Activated CD4-positive, alpha-beta T cell treated with anti-CD3 and anti-CD28 coated beads, Interleukin-2, Interleukin-6, amounts not matched to agents 100 ng/mL and 50 ng/mL, durations not matched to agents 16 hours and 8 hours (primary cell): ENCODE measurements at places on chromosomes 5 and 9.
A peak's percentile ranks its signal among the peaks of the same experiment; 100 is the strongest.

GRCh38 chr5:78221964-78222451 is 72.5 kb downstream of the AP3B1 start:
- DNase-seq, result peak; percentile 7

GRCh38 chr9:136115641-136116359 is 2.9 kb downstream of the TMEM250 start:
- no peak for DNase-seq

GRCh38 chr5:59039296-59040023 is 456.6 kb downstream of the RAB3C start:
- DNase-seq, result peak; percentile 94

DNA sequence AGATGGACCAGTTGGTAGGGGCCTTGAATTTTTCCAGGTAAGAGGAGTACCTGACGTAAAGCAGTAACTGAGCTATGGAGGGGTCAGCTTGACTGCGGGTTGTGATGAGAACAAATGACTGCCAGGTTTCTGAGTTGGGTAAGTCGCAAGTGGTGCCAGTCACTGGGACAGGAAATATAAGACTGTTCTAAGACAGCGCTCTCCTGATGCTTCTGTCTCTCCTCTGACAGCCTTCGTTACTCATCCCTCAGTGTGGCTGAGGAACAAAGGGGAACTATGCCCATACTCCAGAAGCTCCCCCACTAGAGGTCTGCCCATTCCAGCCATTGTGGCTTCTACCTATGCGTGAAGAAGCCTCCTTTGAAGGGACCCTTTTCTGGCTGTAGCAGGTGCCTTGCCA is 13.3 kb downstream of the CAVIN4 start:
- no peak for DNase-seq

DNA sequence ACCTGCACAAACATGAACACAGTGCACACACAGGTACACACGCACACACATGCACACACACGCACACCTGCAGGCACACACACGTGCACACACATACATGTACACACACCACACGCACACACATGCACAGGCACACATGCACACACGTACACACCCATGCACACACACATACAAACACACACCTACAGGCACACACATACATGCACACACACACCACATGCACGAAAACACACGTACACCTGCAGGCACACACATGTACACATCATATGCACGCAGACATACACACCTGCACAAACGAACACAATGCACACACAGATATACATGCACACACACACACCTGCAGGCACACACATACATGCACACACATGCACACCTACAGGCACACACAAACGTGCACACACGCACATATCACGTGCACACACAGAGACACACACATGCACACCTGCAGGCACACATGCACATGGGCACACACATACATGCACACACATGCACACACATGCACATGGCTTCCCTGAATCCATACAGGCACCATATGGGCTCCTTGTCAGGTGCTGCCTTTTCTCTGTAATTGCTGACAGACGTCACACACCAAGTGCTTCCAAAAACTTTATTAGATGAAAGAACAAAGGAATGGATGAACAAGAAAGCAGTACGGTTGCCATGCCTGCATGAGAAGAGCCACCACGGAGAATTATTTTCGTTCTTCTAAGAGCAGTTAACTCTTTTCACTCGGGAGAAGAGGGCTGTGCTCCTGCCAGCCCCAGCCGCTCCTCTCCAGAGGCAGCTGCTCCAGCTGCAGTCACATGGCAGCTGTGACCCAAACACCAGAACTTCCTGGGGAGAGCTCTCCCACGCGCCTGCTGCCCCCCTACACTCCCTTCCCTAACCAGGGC is 57.2 kb downstream of the EXD3 start:
- no peak for DNase-seq

- no peak for DNase-seq
Observed at GRCh38 chr9:77588271-77588937, 59.7 kb downstream of the GNA14 start.

- no peak for DNase-seq
Observed at GRCh38 chr5:121979691-121980090, 17.9 kb downstream of the SRFBP1 start.

GRCh38 chr5:142478113-142478512 is 153.3 kb upstream of the SPRY4 start:
- DNase-seq, result no peak

DNA sequence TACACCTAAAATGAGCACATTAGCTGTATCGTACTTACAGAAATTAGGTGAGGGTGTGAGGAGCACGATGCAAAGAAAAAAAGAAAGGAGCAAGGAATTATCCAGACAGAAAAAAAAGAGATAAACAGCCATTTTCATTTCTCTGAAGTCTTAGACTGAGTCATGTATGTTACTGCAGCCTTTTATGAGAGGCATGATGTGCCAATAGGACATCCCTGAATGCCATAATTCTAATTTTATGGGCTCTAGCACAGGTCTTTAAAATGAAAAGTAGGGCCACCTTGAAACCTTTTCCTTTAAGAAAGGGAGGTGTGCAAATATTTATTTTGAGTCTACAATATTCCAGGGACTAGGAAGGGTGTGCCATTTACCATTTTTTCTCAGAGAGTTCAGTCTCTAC is 74.1 kb upstream of the PTPRD start:
- DNase-seq, result no peak

DNA sequence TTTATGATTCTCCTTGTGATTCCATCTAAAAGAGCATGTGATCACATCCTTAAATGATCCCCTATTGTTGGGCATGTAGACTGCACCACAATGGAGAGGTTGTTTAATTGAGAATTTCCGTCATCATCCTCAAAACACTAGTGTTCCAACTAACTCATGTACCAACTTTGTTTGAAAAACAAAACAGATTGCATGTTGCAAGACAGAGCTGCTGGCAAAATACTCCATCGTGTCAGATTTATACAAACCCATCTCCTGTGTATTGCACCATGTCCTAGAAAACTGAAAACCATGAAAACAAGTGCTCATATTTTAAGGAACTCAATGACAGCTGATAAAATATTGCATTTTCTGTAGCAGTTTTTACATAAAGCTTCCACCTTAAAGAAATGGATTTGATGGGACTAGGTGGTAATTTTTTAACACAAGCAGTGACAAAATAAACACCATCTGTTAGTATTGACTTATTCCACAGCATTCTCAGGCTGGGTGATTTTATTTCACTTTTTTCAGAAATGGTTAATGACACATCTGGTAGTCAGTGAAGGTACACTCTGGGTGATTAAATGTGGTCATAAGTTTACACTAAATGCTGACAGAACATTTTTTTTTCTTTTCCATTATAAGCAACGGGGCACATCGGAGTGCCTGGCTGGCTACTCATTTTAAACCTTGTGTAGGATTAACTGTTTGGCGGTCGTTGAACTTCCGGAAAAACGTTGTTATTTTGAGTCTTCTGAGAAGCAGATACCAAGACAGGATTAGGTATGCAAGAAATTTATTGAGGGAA is 602.9 kb upstream of the WWC1 start:
- no peak for DNase-seq

GRCh38 chr9:35096035-35096849 is at the start of gene PIGO:
PIGO (minus strand) TSS chr9:35096591; CDS start chr9:35095565, 1,026 bp downstream.
- DNase-seq, result peak; percentile 94

- DNase-seq, result no peak
Observed at GRCh38 chr5:42520957-42521356, 97.7 kb downstream of the GHR start.

GRCh38 chr9:136031741-136032730 is 63.1 kb downstream of the NACC2 start:
- DNase-seq, result no peak

- no peak for DNase-seq
Observed at GRCh38 chr5:14187660-14188059, 44.5 kb downstream of the TRIO start.

DNA sequence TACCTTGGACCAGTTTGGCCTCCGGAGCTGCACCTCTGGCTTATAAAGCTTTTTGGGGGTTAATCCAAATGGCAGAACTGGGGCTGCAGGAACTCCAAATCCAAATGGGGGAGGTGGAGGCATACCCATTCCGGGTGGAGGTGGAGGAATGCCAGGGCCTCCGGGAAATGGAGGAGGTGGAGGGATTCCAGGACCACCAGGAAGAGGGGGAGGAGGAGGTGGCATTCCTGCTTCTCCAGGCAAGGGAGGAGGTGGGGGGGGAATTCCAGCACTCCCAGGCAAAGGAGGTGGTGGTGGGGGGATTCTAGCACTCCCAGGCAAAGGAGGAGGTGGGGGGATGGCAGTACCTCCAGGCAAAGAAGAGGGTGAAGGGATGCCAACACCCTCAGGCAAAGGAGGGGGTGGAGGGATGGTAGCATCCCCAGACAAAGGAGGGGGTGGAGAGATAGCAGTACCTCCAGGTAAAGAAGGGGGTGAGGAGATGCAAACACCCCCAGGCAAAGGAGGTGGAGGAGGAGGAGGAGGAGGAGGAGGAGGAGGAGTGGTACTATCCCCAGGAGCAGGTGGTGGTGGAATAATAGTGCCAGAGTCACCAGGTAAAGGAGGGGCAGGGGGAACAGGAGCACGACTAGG is 45.2 kb downstream of the DIAPH1 start:
- no peak for DNase-seq

DNA sequence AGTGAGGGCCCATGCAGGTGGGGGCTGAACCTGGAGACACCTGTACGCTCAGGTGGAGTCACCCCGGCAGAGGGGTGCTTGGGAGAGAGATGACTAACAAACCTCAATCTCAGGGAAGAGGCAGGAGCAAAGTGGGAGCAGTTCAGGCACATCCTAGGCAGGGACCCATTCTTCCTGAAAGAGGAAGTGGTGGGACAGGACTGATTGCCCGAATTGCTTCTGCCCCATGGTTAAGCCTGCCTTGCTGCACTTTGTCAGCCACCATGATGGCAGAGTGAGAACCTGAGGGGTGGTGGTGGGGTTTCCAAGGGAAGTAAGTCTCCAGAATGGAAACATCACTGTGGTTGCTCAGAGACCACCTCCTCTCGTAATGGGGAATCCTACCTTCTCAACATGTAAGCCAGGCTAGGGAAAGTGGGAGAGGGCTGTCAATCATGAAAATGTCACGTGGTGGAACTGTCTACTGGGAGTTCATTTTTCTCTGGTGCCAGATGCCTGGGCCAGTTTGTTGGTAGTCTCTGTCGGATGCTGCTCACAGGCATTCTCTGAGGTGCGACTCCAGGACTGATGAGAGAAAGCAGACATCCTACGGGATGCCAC is 150.4 kb downstream of the HSPA4 start:
- DNase-seq, result no peak
